ENCODE measurements at places on chromosomes 6 and 20.

DNA sequence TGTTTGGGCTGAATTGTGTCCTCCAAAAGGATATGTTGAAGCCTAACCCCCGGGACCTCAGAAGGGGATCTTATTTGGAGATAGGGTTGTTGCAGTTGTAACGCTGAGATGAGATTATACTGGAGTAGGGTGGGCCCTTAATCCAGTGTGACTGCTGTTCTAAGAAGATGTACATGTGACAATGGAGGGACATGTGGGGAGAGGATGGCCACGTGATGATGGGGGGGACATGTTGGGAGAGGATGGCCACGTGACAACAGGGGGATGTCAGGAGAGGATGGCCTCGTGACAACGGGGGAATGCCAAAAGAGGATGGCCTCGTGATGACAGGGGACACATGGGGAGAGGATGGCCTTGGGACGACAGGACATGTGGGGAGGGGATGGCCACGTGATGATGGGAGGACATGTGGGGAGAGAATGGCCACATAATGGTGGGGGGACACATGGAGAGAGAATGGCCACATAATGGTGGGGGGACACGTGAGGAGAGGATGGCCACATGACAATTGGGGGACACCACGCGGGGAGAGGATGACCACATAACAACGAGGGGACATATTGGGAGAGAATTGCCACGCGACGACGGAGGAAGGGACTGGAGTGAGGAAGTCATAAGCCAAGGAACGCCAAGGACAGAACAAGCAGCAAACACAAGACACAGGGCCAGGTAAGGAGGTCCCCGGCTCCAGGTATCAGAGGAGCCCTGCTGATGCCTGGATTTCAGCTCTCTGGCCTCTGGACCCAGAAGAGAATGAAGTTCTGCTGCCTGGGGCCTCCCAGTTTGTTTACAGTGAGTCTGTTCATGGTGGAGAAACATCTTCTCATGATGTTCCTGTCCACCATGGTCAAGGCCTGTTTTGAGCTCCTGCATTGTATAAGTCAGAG lies 29.2 kb downstream of the SYNJ2 start:
- no peak for DNase-seq

- DNase-seq: no peak
Measured at GRCh38 chr20:25289886-25290597, 42.2 kb downstream of the PYGB start.

DNA sequence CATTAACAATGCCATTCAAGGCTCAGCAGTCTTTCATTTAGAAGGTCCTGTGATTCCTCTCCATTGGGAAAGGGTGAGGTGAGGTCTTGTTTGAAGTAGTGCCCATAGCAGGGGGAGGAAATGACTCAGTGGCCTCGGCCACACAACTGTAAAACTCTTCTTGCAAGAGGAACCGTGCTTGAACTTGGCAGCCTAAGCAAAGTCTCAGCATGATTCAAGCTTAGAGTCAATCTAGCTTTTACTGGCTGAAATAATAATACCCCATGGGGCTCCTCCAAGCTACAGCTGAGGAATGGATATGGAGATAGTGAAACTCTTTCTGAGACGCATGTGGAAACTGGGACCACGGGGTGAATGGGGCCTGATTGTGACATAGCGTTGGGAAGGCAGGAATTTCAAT lies 428.2 kb downstream of the BMP2 start:
- DNase-seq: no peak

GRCh38 chr6:89840538-89840937 lies 10.9 kb downstream of the CASP8AP2 start:
- peak; percentile 31 for DNase-seq

- no peak for DNase-seq
Measured at GRCh38 chr20:32973077-32973717, 31.0 kb downstream of the SUN5 start.
